Daoy (cell line): ENCODE measurements at places on chromosomes 4 and X. TPM values are rescaled to one million over a fixed set of nuclear protein-coding genes. Genes with fewer than 3 reads are reported as not detected.

GRCh38 chrX:70132224-70132623 is 1.0 kb upstream of the IGBP1 start:
- no peak for DNase-seq

- no peak for DNase-seq
These were observed 16.5 kb upstream of the PNPLA4 start for GRCh38 chrX:7943600-7944245.

DNA sequence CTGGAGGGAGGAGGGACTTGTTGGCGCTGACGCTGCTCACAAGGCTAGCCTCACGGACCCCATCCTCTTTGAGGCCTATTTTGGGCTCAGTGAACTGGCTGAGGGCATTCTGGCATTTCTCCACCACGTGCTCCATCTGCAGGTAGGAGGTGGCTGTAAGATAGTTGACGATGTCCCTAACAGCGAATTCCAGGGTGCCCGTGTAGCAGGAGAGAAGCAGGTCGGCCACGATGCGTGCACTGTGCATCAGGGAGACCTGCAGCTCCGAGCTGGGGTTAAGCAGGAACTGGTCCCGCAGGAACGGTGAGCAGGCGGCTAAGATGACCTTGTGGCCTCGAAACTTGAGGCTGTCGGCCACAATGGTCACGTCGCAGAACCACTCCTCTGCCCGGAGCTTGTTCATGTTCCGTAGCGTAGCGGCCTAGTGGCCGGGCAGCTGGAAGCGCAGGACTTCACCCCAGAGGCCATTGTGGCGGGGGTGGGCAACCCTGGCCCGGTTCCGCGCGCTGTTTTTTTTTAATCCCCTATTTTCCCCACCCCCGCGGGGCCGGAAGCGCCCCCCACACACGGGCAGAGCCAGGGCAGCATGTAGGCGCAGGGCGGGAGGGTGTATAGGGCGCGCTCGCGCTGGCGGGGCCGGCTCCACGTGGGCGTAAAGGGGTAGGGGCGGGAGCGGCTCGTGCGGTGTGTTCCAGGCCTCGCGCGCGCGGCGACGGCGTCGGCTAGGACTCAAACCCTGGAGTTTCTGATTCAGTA is 73.2 kb downstream of the UBE2K start:
- DNase-seq, result no peak

ZNF595 gene
- 36.6 and 39.3 TPM in 2 replicates for total RNA-seq

FRG2 gene
- 0.11 TPM in 1 of 2 replicates, not detected in the other for total RNA-seq
